ENCODE measurements at places on chromosomes 7 and 10.

- DNase-seq = no peak
- H3K4me1 ChIP-seq = peaks cover 14% of the 10 kb centered on the region
- no peak overlapping the region for H3K4me3 ChIP-seq
- no peak overlapping the region for H3K27ac ChIP-seq
- no peaks in the 10 kb centered on the region for H3K36me3 ChIP-seq
Measured at GRCh38 chr7:70674571-70675010, 457.4 kb upstream of the GALNT17 start.

DNA sequence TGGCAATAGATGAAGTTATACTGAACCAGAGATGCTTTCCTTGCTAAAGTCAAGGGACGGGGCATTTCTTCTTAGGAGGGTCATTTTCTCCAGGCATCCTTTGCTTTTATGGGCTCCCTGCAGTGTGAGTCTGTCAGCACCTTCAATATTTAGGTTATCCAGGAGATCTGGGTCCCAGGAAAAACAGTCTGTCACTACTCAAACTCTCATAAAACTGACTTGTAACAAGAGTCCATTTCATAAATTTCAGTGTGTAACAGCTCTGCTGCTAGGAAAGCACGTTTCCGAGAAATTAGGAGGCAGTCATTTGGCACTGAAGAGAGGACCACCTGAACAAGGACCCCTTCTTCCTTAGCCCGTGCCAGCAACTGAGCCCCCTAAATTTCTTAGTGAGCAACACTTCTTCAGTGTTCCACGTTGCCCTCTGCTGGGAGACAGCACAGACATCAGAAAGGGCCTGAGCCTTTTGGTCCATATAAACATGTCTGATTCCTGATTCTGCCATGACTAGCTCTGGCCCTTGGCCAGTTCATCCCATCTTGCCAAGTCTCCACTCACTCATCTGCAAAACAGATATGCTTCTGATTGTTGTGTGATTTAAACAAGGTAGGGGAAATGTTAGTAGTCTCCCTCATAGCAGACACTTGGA is 7.2 kb downstream of the GCC1 start:
- no peak overlapping the region for H3K4me3 ChIP-seq
- peaks cover 36% of the 10 kb centered on the region for H3K4me1 ChIP-seq
- DNase-seq = no peak
- no peak overlapping the region for H3K27ac ChIP-seq

- no peaks in the 10 kb centered on the region for H3K4me1 ChIP-seq
- no peaks in the 10 kb centered on the region for H3K36me3 ChIP-seq
- no peaks in the 10 kb centered on the region for H3K27me3 ChIP-seq
- no peak overlapping the region for H3K27ac ChIP-seq
- no peak for DNase-seq
- no peak overlapping the region for H3K4me3 ChIP-seq
Measured at GRCh38 chr7:118003476-118003875, 130.2 kb upstream of the CTTNBP2 start.

GRCh38 chr7:19026888-19027287 is 90.5 kb downstream of the TWIST1 start:
- H3K4me1 ChIP-seq = no peaks in the 10 kb centered on the region
- no peaks in the 10 kb centered on the region for H3K27me3 ChIP-seq
- no peak overlapping the region for H3K27ac ChIP-seq
- no peak for DNase-seq
- no peak overlapping the region for H3K4me3 ChIP-seq
- no peaks in the 10 kb centered on the region for H3K36me3 ChIP-seq

GRCh38 chr7:142299237-142299781 is 41.5 kb upstream of the PRSS58 start:
- DNase-seq = no peak
- peaks cover 21% of the 10 kb centered on the region for H3K27me3 ChIP-seq
- H3K4me1 ChIP-seq = peaks cover 16% of the 10 kb centered on the region
- H3K27ac ChIP-seq = no peak overlapping the region

DNA sequence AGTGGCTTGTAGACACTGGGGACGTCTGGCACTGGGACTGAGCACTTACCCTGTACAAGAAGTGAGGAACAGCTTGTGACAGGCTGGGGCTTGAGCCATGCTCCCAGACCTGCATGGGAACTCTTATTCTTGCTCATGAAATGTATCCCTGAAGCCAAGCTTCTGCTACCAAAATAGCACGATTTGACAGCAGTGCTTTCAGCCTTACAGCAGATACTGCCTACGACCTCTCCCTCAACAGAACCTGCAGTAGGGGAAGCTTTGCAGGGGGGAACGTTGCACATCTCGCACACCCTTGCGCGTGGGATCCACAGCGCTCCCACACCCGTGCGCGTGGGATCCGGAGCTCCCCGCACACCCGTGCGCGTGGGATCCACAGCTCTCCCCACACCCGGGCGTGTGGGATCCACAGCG is 88.0 kb downstream of the CREM start:
- no peak overlapping the region for H3K27ac ChIP-seq
- peaks cover 44% of the 10 kb centered on the region for H3K4me1 ChIP-seq
- H3K27me3 ChIP-seq = no peaks in the 10 kb centered on the region
- no peak for DNase-seq
- H3K36me3 ChIP-seq = peaks cover 23% of the 10 kb centered on the region
- no peak overlapping the region for H3K4me3 ChIP-seq

DNA sequence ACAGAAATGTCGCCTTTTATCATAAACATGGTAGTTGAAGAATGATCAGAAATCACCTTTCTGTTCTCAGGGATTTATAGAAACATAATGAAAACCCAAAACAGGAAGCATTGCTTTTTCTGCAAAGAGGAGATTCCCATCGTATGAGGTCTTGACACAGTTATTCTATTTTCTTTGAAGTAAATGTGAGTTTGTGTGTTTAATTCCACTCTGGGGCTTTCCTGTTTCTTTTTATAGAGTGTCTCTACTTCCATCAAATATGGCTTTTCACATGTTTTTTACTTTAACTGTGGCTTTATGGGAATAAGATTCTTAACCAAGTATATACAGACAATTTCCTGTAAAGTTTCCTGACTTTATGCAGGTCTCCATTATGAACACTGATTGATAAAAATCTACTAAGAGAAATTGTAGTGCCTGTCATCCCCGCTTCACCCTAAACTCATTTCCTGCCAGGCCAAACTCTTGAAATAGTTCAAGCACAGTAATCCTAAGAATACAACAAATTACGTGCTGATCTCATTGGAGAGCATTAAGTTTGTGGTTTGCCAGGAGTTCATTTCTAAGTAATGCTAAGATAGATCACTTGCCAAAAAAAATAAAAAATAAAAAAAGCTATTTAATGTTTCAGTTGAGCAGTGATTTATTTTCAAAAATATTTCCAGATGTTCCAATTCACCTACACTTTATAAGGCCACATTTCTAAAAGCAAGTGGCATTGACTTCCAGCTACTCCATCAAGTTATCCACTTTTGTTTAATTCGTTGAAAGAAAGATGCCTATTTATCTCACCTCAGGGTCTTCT is 52.2 kb upstream of the SEC61G start:
- no peaks in the 10 kb centered on the region for H3K4me1 ChIP-seq
- H3K4me3 ChIP-seq = no peak overlapping the region

GRCh38 chr7:121343302-121343701 is 14.5 kb downstream of the WNT16 start:
- H3K4me3 ChIP-seq = no peak overlapping the region
- H3K4me1 ChIP-seq = no peaks in the 10 kb centered on the region
- no peak overlapping the region for H3K27ac ChIP-seq
- no peaks in the 10 kb centered on the region for H3K27me3 ChIP-seq

- H3K27ac ChIP-seq = no peak overlapping the region
- H3K27me3 ChIP-seq = peaks cover 6% of the 10 kb centered on the region
- H3K36me3 ChIP-seq = no peaks in the 10 kb centered on the region
- DNase-seq = no peak
- no peak overlapping the region for H3K4me3 ChIP-seq
- H3K4me1 ChIP-seq = no peaks in the 10 kb centered on the region
Measured at GRCh38 chr10:15344876-15345285, 26.2 kb downstream of the FAM171A1 start.

- no peak overlapping the region for H3K4me3 ChIP-seq
- peaks cover 6% of the 10 kb centered on the region for H3K4me1 ChIP-seq
- H3K36me3 ChIP-seq = no peaks in the 10 kb centered on the region
- no peaks in the 10 kb centered on the region for H3K27me3 ChIP-seq
Measured at GRCh38 chr10:61337741-61338140, 115.4 kb downstream of the TMEM26 start.

DNA sequence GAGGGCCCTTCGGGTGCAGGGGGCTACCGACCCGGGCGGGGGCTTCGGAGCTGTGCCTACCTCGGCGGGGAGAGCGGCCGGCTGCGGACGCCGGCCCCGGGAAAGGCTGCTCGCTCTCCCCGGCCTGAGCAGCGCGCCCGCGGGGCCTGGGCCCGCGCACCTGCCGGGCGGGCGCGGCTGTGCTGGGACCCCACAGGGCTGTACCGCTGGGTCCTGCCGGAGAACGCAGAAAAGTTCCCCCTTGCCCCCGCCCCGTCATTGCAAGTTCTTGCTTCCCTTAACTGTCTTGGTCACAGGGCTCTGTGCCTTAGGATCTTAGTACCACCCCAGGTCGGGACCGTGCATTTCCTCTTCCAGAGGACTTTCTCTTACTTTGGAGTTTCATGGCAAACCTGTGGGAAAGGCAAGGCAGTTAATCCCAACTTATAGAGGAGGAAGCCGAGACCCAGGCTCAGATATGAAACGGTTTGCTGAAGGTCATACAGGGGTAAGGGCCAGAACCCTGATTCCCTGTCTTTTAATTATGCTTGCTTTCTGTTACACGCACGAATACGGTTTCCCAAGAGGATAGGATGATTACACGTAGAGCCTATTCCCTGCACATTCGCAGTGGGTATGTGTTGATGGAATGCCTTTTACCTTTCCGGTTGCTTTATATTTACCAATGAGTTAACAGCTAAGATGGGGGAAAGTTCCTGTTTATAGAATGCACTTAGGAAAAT is 652 bp downstream of the PCGF5 start:
- H3K4me1 ChIP-seq = peaks cover 49% of the 10 kb centered on the region
- no peaks in the 10 kb centered on the region for H3K27me3 ChIP-seq
- peak; percentile 37 for DNase-seq

- H3K36me3 ChIP-seq = peaks cover 46% of the 10 kb centered on the region
- DNase-seq = no peak
- no peaks in the 10 kb centered on the region for H3K4me1 ChIP-seq
- no peak overlapping the region for H3K4me3 ChIP-seq
- no peaks in the 10 kb centered on the region for H3K27me3 ChIP-seq
Measured at GRCh38 chr10:35570397-35570796, 34.7 kb upstream of the GJD4 start.

DNA sequence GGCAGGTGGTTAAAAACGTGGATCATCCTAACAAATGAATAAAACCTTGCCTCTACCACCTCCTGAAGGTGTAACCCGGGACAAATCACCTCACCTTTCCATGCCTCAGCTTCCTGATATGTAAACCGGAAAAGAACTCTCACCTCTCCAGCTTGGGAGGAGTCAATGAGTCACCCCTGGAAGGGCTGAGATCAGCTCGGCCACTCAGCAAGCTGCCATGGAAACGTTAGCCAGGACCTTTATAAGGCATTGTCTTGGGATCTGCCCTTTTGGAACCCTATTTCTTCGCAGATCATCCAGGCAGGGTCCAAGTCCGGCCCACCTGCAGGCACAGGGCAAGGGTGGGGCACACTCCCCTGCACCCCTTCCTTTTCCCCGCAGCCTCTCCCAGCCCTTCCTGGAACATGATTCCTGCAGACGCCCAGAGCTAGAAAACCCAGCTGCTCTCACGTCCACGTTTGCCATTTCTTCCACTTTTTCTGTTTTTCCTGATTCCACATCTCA is 81.6 kb upstream of the PFKP start:
- peaks cover 4% of the 10 kb centered on the region for H3K4me1 ChIP-seq
- DNase-seq = no peak
- H3K27ac ChIP-seq = no peak overlapping the region
- H3K4me3 ChIP-seq = no peak overlapping the region
- no peaks in the 10 kb centered on the region for H3K36me3 ChIP-seq

- no peak overlapping the region for H3K4me3 ChIP-seq
- DNase-seq = no peak
- H3K36me3 ChIP-seq = no peaks in the 10 kb centered on the region
Measured at GRCh38 chr10:452512-453426, 236.7 kb downstream of the DIP2C start.

DNA sequence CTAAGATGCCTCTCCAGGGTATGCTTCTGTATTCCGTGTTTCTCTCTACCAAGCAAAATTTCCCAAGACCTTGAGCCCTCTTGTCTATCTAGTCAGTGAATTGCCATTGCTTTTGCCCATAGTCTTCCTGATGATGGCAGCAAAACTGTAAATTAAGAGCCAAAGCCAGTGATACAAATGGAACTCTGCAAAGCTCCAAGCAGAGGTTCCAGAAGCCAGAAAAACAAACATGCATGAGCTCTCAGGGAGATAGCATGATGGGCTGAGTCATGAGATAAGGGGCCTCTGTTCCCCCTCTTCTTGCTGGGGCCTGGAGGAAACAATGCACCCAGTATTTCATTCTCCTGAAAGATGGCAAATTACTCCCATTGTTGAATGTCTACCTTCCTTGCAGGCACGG is 24.7 kb downstream of the LSMEM1 start:
- no peak overlapping the region for H3K27ac ChIP-seq
- DNase-seq = no peak
- no peak overlapping the region for H3K4me3 ChIP-seq
- peaks cover 9% of the 10 kb centered on the region for H3K4me1 ChIP-seq
- peaks cover 5% of the 10 kb centered on the region for H3K27me3 ChIP-seq
- H3K36me3 ChIP-seq = no peaks in the 10 kb centered on the region

Data from activated CD4-positive, alpha-beta memory T cell treated with anti-CD3 and anti-CD28 coated beads for 36 hours (primary cell).